Left lobe of liver (tissue), 2 donors: ENCODE measurements at places on chromosomes 16 and 17.

DNA sequence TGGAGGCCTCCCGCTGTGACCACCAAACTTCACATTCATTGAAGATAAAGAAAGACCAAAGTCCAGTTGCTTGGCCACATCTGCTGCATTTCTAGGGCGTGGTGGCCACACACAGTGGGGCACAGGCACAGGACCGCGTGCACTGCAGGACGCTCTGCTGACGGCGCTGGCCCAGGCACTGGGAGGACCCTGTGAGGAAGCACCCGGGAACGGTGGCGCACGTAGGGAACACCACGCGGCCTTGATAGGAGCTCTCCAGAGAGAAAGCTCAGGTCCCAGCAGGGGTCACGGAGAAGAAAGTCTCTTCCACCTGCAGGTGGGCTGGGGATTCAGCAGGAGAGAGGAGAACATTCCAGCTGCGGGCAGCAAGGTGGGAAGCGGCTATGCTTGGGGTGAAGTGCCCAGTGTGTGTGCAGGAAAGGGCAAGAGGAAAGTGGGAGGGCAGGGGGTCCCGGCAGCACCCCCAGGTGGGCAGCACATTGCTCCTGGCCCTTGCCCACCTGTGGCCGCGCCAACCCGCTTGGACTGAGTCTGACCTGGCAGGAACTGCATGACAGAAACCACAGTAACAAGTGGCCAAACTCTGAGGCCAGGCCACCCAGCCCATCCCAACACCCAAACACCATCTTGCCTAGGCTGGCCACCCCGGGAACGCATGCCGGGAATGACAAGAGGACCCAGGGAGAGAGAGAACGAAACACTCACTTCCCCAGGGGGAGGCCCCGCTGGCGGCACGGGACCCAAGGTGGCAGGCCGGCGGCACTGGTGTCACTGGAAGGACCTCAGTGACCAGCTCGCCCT, 32.8 kb downstream of the TBC1D16 start:
- no peak for DNase-seq

- DNase-seq, result no peak
Measured at GRCh38 chr17:53635444-53635843, 187.3 kb upstream of the KIF2B start.

DNA sequence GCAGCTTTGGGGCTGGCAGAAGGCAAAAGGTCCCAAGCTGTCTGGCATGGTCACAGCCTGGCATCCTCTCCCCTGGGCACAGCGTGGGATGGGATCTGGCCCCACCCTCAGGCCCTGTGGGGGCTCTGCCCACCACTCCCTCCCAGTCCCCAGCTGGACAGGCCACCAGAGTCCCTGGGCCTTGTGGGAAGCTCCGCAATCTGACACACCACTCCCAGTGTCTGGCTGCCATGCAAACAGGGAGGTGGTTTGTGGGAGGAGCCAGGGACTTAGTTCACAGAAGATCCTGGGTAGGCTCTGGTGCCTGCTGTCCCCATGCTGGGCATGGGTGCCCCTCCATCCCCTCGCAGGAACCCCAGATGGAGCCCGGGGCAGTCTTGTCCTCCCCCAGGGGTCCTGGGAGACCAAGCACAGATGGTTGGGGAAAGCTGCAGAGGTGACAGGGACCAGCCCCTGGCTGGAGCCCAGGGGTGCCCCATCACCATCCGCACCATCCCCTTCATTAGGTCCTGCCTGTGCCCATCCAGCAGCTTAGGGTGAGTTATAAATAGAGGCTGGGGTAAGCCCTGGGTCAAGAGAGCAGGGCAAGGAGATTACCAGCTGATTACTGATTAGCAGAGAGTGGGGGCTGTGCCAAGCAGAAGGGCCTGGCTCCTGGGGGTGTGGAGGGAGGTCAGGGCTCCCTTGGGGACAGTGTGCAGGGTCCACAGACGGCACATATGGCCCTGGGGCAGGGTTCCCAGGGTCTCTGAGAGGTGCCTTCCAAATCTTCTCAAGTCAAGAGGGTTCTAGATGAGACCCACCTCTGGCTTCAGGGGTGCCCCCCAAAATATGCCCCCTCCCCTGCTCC, 6.2 kb downstream of the FSCN2 start:
- no peak for DNase-seq

GRCh38 chr16:10521681-10522274, 58.6 kb downstream of the EMP2 start:
- DNase-seq, result peak; percentile 74

DNA sequence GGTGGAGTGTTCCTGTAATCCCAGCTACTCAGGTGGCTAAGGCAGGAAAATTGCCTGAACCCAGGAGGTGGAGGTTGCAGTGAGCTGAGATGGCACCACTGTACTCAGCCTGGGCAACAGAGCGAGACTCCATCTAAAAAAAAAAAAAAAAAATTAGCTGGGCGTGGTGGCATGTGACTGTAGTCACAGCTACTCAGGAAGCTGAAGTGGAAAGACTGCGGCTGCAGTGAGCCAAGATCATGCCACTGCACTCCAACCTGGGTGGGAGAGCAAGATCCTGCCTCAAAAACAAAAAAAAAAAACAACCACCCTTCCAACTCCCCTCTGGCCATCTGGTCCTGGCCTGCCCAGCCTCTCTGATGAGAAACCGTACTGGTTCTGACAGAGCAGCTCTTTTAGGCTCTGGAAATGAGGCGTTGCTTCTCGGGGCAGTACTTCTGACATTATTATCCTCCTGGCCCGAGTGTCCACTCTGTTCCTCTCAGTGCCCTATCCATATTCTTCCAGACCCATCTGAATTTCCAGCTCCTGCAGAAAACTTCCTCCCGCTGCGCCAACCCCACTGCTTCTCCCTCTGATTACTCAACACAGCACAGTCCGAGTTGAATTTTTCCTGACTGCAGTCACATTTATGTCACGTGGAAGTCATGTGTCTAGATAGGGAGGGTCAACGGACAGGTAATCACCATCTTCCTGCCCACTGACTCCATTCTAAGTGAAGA, 13.3 kb downstream of the GGA2 start:
- peak; percentile 64 for DNase-seq

DNA sequence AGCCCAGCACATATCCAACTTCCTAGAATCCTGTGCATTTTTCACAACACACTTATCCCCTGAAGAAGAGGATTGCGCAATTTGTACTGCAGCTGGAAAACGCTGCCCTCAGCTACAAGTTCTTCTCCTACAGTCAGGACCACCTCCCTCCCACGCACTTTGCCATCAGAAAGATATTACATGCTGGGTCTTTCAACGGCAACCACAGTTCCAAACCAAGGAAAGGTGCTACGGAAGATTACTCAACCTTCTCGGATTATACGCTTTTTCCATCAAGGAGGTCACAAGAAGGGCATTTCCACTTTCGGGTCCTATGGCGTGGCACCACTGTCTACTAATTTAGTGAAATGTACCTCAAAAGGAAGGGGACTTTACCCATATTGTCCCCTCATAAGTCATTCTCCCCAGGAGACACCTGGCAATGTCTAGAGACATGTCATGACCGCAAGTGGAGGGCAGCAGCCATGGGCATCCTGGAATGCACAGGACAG, 35.2 kb downstream of the USP7 start:
- no peak for DNase-seq

- DNase-seq, result no peak
Measured at GRCh38 chr16:83470416-83470815, 337.4 kb upstream of the HSBP1 start.

DNA sequence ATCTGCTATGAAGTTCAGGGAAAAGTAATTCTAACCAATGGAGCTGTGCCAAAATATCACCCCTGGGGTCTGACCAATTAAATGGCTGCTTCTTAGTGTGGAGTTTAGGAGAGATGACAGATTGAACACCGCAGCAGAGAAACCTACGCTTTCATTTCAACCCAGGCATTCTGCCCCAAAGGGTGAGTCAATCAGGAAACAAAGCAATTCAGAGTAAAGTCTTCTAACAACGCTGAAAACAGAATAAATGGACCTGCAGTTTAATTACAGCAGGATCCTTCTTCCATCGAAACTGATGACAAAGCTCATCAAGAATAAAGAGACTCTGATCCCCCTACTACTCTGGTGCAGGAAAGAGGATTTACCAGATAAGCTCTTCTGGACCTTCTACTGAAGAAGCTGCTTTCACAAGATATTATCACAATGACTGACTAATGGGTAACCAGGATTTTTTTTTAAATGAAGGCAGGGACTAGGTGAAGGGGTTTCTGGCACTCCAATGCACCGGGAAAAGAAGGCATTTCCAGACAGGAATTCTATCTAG, 16.7 kb downstream of the RFFL start:
- no peak for DNase-seq

GRCh38 chr17:66135896-66136295, 56.0 kb downstream of the CEP112 start:
- DNase-seq, result no peak

GRCh38 chr16:7765079-7765550, 432.5 kb downstream of the RBFOX1 start:
- no peak for DNase-seq

DNA sequence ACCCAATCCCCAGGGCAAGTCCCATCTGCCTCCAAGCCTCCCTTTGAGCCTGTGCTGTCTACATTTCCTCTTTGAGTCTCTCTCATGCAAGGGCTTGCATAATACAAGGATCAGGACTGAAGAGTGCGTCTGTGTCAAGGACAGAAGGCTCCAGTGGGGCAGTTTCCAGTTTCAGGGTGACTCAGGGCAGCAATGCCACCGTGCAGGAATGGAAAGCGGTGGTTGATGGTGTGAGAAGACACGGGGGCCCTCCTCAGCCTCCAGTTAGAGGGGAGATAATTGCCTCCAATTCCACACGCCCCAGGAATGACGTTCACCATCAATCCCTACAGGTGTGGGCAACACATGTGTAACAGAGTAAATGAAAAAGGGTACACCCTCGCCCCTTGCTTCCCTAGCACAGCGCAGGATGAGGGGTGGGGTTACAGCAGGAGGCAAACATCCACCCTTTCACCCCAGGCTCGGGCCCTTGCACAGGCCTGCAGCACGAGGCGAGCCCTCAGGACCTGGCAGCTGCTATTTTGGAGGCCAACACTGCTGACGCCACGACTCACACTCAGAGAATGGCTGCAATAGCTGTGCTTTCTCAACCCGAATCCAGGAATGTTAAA, 24.8 kb upstream of the SLC25A19 start:
- DNase-seq, result peak; percentile 60

- DNase-seq, result no peak
Measured at GRCh38 chr17:78108726-78109488, 19.6 kb downstream of the TMC6 start.

GRCh38 chr16:82061861-82062525, 26.9 kb downstream of the HSD17B2 start:
- DNase-seq, result no peak

GRCh38 chr16:4123616-4124300, 7.5 kb upstream of the ADCY9 start:
- no peak for DNase-seq

- DNase-seq, result no peak
Measured at GRCh38 chr16:68948230-68948910, 105.0 kb downstream of the TANGO6 start.

GRCh38 chr16:74100395-74101326, 196.0 kb upstream of the PSMD7 start:
- DNase-seq, result no peak

- DNase-seq, result peak; percentile 61
Measured at GRCh38 chr17:78769196-78769773, 12.8 kb downstream of the CYTH1 start.

GRCh38 chr16:84881702-84882521, 62.1 kb downstream of the CRISPLD2 start:
- DNase-seq, result no peak

- DNase-seq, result no peak
Measured at GRCh38 chr17:42135151-42135550, 12.5 kb downstream of the HSPB9 start.

GRCh38 chr17:54900457-54901229, at the start of gene TOM1L1:
Gene TOM1L1 (plus strand): TSS chr17:54900852. CDS start chr17:54900866, 14 bp downstream.
- peak; percentile 93 for DNase-seq

DNA sequence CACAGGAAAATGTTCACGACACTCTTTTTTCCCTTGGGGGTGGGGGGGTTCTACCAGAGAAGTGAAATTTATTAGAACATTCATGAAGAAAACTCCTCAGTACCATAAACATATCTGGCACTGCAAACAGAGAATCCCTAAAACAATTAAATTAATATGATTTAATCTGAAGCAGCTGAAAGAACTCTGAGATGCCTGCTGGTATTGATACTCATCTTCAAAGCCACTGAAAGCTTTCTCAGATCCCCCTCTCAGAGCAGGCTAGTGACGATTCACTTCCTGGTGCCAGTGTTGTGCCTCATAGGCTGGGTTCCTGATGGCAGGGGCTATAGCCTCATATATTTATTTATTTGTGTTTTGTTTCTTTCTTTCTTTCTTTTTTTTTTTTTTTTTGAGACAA, 52.7 kb downstream of the MYH10 start:
- DNase-seq, result no peak

DNA sequence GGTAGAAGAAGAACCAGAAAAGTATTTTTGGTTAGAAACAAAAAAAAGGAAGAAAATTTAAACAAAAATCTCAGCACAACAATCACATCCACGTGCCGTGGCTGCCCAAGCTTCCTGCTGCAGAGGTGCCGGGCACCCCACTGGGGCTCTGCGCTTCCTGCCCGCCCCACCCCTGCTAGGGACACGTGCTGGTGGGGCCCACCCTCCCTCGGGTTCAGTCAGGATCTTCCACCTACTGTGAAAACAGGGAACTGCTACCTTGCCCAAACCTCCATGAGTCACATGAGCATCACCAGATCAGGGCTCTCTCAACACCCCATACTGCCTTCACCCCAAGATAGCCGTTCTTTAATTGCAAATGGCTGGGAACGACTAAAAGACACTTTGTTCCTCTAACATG, 24.4 kb upstream of the CYTH1 start:
- DNase-seq, result no peak

GRCh38 chr17:50505591-50506130, 2.6 kb upstream of the MYCBPAP start:
- DNase-seq, result no peak

- DNase-seq, result no peak
Measured at GRCh38 chr16:12988071-12988470, 86.7 kb downstream of the SHISA9 start.

DNA sequence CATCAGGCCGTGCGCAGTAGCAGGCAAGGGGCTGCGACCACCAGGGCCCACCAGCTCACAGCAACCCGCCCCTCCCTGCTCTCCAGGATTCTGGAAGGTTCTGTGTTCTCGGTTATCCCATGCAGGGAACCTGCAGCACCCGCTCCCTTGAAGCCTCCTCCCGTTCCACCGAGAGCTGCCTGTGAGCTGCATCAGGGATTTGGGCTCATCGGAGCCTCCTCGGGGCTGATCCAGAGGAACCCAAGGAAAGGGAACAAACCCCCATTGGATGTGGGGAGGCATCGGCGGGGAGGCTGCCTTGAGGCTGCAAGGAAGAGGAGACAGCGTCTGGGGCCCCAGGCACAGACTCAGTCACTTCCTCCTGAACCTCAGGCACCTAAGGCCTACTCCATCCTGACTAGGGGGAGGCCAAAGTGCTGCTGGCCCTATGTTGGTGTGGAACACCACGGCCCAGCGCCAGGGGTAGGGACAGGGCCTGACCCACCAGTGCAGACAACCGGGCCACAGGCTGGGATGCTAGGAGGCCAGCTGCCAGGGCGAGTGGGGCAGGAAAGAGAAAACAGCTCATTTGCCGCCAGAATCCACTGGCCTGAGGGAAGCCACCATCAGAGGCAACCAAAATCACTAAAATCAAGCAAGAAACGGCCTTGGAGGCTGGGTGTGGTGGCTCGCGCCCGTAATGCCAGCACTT, 14.4 kb upstream of the LGALS3BP start:
- DNase-seq, result peak; percentile 44

- no peak for DNase-seq
Measured at GRCh38 chr17:33152783-33153182, 140.3 kb downstream of the ASIC2 start.

- DNase-seq, result no peak
Measured at GRCh38 chr16:23318639-23319038, 16.5 kb downstream of the SCNN1B start.
